ENCODE measurements at places on chromosomes 1 and 21.

DNA sequence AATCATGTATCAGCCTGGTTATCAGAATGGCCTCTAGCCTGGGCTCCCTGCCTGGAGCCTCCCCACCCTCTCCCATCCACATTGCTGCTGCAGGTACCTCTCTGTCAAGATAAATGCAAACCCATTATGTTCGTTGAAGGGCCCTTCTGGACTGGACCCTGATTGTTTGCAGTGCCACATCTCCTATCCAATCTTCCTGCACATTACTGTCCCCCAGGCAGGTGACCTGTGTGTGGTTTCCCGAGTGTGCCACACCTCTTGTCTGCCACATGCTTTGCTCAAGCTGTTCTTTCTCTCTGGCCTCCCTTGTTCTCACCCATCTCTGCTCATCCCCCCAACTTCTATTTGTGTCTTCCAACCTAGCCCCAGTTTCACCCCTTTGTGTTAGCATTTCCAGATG, 32.4 kb downstream of the IER5 start:
- no peak for DNase-seq

- peak; percentile 9 for DNase-seq
These were observed 161.1 kb upstream of the COL6A1 start for GRCh38 chr21:45820171-45821091.

DNA sequence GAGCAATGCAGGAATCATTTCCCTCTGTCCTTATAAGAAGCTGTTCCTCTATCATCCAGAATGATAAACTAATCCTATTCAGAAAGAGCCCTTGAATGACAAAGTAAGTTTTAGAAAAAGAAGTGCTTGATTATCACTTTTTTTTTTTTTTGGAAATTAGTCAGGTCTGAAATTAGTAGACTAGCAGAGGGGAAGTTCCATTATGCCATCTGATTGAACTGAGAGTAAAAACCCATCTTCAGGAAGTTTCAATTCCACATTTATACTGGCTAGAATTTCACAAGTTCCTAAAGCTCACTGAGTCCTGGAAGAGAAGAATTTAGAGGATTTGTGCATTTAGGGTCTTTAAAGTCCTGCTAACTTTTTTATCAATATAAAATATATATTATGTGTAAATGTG, 128.8 kb upstream of the COA6 start:
- no peak for DNase-seq

DNA sequence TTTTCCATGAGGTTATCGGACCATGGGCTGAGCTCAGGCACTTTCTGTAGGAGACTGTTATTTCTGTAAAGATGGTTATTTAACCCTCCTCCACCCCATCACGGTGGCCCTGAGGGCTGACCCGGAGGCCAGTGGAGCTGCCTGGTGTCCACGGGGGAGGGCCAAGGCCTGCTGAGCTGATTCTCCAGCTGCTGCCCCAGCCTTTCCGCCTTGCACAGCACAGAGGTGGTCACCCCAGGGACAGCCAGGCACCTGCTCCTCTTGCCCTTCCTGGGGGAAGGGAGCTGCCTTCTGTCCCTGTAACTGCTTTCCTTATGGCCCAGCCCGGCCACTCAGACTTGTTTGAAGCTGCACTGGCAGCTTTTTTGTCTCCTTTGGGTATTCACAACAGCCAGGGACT, 2.6 kb upstream of the CCDC28B start:
- DNase-seq = no peak

GRCh38 chr1:119653135-119653838, 5.2 kb upstream of the ZNF697 start:
- no peak for DNase-seq

- DNase-seq = no peak
These were observed 62.7 kb downstream of the ZC3H11B start for GRCh38 chr1:219550201-219550600.

DNA sequence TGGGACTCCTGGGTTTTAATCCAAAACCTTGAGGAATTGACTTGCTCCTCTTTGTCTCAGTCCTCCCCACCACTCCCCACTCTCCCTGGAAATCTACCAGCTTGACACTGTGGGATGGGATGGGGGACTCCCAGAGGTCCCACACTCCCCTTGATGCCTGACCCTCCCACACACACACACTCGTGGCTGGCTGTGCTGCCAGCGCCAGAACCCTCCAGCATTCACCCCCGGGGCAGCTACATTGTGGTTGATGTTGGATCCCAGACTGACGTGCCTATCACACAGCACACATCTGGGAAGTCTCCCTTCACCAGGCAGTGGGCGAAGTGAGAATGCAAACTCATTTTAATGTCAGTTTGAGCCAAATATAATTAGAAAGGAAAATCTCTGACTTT, 10.0 kb downstream of the KIRREL1 start:
- DNase-seq = no peak

GRCh38 chr1:213284626-213285025, 233.6 kb downstream of the RPS6KC1 start:
- no peak for DNase-seq

DNA sequence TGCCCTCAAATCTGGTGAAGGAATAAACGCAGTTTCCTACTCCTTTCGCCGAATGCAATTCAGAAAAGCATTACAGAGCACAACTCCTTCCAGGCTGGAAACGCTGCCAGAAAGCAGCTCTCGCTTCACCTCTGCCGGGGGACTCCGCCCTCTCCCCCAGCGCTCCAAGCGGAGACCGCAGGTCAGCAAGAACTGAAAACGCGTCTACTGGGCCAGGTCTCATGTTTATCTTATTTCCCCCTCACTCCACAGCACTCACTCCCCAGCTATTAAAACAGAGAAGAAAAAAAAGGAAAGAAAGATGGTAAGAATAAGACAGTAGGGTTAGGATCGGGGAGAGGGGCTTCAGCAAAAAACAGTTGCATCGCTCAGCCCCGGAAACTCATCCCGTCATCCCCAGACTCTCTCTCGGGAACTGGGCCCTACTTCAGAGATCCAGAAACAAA, 833 bp upstream of the RCOR3 start:
- peak; percentile 74 for DNase-seq

GRCh38 chr1:172041742-172042141, 200.4 kb downstream of the DNM3 start:
- DNase-seq = peak; percentile 2

- peak; percentile 75 for DNase-seq
These were observed 87.7 kb upstream of the GADD45A start for GRCh38 chr1:67597336-67597735.

GRCh38 chr1:208088319-208088718, 155.9 kb downstream of the PLXNA2 start:
- no peak for DNase-seq

GRCh38 chr1:235979176-235979575, 85.7 kb downstream of the NID1 start:
- DNase-seq = no peak

DNA sequence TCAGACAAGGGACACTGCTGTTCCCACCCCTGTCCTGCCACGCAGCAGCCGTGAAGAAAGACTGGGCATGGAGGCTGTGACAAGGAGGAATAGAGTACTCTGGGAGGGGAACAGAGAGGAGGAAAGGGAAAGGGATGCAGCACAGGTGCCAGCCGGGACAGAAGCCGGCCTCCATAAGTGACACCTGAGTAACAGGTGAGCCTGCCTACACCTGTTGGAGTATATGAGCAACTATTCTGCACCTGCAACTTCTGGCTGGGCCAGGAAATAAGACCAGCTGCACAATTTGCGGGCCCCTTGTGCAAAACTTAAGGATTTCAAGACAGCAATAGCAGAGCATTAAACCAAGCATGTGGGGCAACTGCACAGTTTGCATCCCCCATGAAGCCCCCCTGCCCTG, 72.5 kb upstream of the GOLT1A start:
- no peak for DNase-seq

- no peak for DNase-seq
These were observed 26.4 kb upstream of the KAZN start for GRCh38 chr1:14571810-14572767.

DNA sequence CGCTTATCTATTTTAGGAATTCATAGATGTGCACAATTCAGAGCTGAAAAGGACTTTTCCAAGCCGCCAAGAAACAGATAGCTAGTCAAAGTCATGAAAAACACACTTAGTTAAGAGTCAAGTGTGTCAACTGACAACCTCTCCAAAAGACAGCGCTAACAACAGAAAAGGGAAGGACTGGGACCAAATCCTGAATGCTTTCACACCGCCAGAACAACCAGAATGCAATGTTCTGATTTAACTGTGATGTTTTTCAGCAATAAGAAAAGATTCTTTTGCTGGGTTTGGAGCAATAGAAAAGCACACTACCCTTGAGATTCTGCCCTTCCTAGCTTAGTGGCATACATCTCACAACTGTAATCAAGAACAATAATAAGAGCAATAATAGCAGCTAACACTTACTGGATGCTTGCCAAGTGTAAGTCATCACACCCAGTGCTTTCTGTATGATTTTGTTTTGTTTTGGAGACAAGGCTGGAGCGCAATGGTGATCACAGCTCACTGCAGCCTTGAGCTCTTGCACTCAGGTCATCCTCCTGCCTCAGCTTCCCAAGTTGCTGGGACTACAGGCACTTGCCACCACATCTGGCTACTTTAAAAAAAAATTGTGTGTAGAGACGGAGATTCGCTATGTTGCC, 33.9 kb upstream of the SDC3 start:
- DNase-seq = no peak

DNA sequence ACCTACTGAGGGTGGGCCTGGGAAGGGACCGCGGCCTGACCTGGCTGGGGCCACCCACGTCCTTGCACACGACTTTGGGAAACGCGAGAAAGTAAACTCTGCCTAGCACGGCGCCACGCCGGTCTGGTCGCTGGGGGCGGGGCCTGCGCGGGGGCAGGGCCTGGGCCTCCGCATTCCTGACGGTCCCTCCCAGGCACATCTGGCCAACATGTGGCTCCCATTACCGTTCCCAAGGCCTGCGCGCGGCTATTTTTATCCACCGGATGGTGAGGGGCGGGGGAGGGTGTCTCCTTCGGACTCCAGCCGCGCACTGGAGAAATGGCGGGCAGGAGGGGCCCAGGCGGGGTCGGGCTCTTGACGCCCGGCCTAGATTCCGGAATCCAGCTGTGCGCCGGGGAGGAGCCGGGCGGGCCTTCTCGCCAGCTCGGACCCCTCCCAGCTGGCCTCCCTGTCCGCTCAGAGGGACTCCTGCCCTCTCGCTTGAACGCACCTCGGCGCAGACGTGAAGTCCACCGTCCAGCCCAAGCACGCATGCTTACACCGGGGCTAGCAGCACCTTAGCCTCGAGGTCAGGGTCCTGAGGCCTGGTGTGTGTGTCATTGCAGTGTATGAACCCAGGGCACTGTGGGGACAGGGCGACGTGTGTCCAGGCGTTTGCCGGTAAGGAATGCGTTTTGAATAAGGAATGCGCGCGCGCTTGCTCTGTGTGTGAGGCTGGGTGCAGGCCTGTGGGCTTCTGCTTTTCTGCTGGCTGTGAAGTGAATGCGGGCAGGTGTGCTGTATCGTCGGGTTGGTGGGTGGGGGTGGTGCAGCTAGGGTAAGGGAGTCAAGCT, 2.1 kb downstream of the EVA1B start:
- no peak for DNase-seq

GRCh38 chr1:214899908-214900460, 182.6 kb upstream of the KCNK2 start:
- DNase-seq = no peak

DNA sequence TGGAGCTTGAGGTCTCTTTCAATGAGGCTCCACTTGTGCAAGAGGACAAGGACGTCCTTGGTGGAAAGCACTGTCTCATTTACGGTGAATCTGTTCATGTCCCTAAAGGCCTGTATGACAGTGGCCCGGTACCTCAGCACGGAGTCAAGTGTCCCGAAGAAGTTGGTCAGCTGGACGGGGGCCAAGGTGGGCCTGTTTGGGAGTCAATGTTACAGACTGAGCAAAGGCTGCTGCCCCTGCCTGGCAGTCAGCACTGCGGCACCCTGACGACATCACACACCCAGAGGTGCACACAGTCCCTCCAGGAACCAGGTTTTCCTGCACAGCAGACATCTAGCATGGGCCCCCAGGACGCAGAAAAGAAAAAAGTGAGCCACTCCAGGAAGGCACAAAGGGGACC, 19.1 kb downstream of the MRAP start:
- no peak for DNase-seq

- no peak for DNase-seq
These were observed 2.2 kb downstream of the MMEL1 start for GRCh38 chr1:2630498-2631135.

DNA sequence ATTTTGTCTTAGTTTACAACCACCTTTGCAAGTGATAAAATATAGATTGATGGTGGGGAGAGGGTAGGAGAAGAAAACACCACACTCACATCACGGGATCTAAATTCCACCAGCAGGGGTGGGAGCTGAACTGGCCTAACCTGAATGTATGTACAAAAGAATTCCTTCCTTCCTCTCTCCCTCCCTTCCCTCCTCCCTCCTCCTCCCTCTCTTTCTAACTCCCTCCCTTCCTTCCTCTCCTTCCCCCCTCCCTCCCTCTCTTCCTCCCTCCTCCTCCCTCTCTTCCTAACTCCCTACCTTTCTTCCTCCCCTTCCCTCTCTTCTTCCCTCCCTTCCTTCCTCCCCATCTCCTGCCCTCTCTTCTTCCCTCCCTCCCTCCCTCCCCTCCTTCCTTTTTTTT, 40.2 kb downstream of the HIVEP3 start:
- DNase-seq = no peak

DNA sequence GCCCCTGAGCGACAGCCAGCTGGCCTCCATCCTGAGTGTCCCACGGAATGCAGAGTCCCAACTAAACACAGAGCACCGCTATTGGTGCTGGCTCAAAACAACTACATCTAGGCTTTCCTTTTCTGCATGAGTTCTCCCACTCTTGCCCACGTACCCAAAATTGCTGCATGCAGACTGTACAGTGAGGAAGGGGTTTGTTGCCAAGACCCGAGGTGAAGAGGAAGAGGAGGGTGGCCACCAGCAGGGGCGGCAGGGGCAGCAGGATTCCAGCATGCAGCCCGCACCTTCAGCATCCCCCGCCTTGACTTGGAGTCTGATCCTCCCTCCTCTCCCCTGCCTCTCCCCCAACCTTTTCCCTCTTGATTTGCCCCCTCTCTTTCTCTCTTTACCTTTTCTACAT, 8.0 kb downstream of the S100A9 start:
- no peak for DNase-seq
